ENCODE measurements at places on chromosomes 6 and 20.
A peak's percentile ranks its signal among the peaks of the same experiment; 100 is the strongest.

DNA sequence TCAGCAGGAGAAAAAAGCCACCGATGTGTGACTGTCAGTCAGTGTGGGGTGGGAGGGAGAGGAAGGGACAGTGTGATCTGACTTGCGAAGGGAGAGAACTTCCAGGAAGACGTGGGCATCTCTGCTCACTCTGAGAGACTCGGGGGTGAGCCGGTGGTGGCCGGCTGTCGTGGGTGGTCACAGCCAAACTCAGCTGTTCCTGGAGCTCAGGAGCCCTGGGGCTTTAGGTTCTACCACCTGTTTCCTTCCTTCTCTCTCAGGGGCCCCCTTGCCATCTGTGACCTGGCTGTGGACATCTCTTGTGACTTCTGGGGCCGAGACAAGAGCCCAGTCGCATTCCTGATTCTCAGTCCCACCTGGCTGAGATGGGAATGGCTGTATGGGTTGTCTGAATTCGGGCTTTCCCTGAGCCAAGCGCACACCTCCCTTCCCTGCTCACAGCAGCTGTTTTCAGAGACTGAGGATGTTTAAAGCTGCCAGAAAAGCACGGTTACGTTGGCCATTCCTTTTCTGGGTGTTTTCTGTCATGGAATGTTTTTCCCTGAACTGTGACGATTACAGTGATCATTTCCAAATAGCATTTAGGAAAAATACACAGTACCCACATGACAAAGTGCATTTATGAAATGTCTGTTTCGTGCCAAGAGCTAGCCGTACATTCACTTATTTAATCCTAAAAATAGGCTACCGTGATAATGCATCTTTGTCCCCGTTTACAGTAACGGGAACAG is 36.5 kb downstream of the SYNJ2 start:
- DNase-seq = peak; percentile 64

- no peak for DNase-seq
Measured at GRCh38 chr20:62970307-62971210, 18.1 kb downstream of the SLC17A9 start.

- DNase-seq = no peak
Measured at GRCh38 chr6:47804821-47805220, 23.0 kb downstream of the OPN5 start.

- no peak for DNase-seq
Measured at GRCh38 chr20:48782901-48783308, 44.9 kb downstream of the PREX1 start.

DNA sequence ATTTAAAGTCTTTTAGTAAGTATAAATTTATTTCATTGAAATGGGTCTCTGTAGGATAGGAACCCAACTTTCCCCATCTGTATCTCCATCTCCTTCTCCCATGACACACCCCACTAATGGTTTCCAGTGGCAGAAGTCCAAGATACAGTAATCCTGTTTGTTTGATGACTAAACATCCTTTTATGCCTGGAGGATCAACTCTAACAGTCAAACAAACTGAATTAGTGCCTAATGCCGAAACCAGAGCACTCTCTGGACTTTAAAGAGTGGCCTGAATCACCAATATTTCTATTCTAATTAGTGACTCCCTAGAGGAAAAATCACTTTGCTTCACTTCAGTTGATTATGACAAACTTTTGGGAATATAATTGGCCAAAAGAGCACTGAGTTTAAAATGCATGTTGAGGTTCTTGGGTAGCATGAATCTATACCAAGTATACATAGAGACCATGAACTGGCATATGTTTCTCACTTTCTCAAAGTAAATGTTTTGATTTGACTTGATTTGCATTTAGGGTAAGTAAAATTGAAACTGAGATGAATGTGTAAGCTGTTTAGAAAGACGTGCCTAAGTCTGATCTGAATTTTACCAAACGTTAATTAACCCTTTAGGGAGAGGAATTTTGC is 776.4 kb upstream of the NRSN1 start:
- peak; percentile 26 for DNase-seq

DNA sequence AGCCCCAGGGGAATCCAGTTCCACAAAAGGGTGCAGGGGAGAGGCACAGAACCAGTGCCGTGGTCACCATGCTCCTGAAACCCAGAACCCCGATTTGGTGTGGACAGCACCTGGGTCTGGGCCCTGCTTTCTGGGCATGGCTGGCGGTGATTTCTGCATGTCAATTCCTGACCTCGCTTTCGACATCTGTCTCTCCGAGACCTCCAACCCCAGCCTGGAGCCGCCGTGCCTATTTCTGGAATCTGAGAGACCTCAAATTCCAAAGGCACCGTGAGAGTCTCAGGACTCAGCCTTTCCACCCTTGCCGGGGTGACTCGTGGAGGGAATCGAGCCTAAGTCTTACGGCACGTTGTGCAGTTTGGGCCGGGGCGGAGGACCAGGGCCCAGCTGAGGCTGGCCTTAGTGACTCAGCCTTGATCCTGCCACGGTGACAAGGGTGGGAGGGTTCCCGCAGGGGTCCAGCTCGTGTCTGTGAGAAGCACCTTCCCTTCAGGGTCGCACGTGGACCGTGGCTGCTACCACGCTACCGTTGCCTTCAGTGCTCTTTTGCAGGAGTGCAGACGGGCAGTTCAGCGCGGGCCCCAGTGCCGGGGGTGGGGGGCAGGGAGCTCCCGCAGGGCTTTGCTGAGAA is 133.7 kb downstream of the PXDC1 start:
- DNase-seq = no peak

DNA sequence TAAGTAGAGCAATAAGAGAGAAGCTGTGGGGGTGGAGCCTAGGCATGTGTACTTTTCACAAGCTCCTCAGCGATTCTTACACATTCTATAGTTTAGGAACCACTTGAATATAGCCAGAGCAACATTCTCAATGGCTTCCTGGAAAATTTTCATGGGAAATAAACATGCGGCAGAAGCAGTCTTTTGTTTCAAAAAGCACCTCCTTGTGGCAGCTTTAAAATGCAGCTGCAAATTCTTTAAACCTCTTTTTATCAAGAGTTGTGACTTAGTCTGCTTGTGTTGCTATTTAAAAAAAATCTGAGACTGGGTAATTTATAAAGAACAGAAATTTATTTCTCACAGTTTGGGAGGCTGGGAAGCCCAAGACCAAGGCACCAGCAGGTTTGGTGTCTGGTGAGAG is 23.8 kb downstream of the NKX2-2 start:
- peak; percentile 32 for DNase-seq

- DNase-seq = no peak
Measured at GRCh38 chr6:170099387-170099786, 191.5 kb downstream of the DLL1 start.

GRCh38 chr6:124962639-124963415 is 590 bp downstream of the RNF217 start:
- no peak for DNase-seq

GRCh38 chr20:46359233-46359751 is 47.1 kb downstream of the ELMO2 start:
- no peak for DNase-seq

- DNase-seq = no peak
Measured at GRCh38 chr6:31906122-31906521, 4.2 kb upstream of the ZBTB12 start.

DNA sequence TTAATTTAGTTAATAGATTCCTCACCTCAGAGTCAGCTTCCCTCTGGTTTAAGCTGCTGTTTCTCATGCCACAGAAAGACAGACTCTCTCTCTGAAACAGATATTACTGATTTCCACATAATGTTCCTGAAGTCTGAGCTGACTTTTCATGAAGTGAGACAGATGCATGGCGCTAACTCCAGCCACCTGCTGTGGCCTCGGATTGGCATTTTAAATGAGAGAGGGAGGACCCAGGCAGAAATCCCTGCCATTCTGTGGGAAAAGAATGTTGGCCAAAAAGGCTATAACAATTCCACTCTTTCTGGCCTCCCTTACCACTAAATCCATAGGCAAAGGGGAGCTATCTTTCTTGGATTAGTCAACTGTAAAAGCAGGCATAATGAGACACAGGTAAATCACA is 354.1 kb upstream of the CDH4 start:
- DNase-seq = no peak

- DNase-seq = no peak
Measured at GRCh38 chr6:99559057-99559456, 9.4 kb downstream of the CCNC start.

- DNase-seq = peak; percentile 64
Measured at GRCh38 chr6:31400467-31401289, 2.7 kb upstream of the MICA start.

DNA sequence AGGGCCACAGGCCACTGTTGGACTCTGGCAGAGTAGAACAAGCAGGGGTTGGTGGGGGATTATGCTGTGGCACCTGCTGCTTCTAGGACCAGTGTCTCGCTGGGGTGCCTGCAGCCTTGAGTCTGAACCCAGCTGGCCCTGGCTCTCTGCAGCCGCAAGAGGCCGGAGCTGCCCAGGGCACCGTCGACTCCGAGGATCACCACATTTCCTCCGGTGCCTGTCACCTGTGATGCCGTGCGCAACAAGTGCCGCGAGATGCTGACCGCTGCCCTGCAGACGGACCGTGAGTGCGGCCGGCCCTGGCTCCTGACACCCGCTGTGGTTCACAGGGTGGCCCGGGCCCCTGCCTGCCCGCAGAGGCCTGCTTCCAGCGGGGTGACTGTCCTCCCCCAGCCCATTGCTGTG is 6.2 kb downstream of the TCEA2 start:
- DNase-seq = no peak

- no peak for DNase-seq
Measured at GRCh38 chr6:105921781-105922180, 164.4 kb upstream of the PRDM1 start.

DNA sequence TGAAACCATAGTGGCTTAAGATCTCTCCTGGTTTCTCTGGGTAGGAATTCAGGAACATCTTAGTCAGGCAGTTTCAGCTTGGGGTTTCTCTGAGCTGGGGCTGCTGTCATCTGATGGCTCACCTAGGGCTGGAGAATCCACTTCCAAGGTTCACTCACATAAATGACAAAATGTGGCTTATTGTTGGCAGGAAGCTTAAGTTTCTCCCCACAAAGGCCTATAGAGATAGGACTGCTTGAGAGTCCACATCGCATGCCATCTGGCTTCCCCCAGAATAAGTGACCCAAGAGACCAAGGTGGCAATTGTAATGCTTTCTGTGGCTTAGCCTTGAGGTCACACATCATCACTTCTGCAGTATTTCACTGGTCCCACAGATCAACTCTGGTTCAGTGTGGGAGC is 131.4 kb downstream of the EDN1 start:
- no peak for DNase-seq

DNA sequence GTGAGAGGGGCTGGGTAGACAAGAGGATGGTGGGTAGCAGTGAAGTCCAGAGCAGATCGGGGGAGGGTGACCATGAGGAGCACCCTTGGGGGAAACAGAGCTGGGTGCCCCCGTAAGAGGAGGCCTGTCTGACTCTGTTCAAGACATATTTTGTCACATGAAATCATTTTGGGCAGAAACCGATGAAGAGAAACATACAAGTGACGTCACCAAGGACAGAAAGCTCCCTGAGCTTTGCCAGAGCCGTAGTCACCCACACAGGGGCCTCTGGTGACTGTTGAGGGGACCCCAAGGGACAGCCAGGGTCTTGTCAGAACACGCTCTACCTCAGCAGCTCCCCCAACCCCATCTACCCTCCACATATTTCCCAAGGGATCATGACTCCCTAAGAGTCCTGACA is 39.2 kb downstream of the GPR6 start:
- DNase-seq = no peak

DNA sequence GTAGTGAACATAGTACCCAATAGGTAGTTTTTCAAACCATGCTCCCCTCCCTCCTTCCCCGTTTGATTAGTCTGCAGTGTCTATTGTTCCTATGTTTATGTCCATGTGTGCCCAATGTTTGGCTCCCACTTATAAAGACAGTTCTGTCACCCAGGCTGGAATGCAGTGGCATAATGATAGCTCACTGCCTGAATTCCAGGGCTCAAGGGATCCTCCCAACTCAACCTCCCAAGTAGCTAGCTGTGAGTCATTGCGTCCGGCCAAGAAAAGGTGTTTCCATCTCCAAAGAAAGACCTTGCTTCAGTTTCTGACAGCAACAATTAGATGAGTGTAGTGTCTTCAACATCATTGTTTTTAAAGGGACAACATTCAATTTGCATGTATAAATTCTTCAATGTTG is 131.1 kb upstream of the CEP162 start:
- no peak for DNase-seq

DNA sequence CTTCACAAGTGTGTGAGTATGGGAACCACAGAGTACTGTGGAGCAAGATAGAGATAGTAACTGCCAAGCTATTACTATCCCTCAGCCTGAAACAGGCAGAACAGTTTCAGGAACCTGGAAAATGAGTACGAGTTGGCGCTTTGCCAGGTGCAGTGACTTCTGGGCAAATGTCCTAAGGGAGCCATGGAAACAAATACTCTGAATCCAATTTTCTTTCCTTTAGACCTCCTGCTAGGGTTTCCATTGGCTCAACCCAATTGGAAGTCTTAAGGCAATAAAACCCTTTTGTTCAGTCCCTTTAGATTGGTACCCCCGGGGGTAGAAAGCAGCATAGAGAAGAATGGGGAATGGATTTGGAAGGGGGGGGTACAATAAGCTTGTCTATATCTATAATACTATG is 205.0 kb upstream of the EPHA7 start:
- no peak for DNase-seq

DNA sequence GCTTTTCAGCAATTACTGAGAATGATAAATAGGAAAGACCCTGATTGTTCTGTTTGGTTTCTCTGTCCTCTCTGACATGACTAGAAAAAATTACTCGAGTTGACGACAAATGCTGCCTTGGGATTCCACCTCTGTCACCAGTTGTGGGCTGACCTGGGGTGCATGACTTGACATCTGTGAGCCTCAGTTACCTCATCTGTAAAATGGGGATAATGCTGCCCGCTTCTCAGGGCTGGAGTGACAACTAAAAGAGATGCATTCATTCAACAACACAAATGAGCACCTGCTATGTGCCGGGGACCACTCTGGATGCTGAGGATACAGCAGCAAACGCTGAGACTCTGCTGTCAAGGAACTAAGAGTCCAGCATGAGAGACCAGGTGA is 94.8 kb downstream of the NFATC2 start:
- DNase-seq = no peak

DNA sequence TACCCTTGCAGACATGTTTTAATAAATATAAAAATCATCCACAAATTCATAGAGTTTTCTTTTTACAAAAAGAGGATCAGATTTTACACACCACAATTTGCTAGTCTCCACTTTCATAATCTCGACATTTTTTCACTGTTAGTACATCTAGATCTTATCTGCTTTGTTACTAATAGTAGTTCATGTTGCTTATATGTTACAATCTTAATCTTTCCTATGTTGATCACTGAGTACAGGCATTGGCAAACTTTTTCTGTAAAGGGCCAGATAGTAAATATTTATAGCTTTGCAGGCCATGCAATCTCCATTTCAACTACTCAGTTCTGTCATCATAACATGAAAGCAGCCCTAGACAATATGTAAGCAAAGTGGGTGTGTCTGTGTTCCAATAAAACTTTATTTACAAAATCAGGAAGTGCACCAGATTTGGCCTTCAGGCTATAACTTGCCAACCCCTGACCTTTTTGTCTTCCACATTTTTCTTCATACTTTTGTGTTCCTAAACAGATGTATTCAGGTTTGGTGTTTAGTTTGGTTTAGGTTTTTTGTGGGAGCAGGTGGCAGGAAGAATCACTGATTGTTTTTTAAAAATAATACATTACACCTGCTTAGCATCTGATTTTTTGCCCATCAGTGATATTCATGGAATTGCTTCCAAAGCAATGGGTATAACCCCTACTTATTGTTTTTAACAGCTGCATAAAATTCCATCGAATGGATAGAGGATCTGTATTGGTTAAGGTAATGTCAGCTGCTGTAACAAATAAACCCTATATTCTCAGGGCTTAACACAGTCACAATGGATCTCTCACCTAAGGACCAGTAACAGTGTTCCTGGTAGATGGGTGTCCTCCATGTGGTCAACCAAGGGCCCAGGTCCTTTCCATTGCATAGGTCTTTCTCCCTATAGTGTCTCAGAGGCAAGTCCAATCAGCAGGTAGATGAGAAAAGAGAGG is 61.2 kb downstream of the EYA2 start:
- no peak for DNase-seq
